PC-9 (cell line): ENCODE measurements at places on chromosomes 5 and 9. TPM values are rescaled to one million over a fixed set of nuclear protein-coding genes. Genes with fewer than 3 reads are reported as not detected.
A peak's percentile ranks its signal among the peaks of the same experiment; 100 is the strongest.

The GABRA1 gene
- not detected in 2 replicates for total RNA-seq

DNA sequence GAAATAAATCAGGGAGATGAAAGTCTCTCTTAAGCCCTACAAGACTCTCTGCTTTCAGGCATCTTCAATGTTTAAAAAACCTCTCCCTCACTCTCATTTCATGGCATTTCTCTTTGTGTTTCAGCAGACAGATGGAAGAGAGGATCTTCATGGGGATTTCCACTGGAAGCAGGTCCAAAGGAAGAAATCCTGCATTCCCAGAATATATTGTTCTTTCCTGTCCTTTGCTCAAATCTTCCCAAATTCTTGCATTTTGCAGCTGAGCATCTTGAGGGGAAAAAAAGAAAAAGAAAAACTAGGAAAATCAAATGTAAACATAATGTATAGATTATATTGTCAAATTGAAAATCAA is 382.2 kb downstream of the ENC1 start:
- DNase-seq: no peak
- H3K4me1 ChIP-seq: peaks cover 66% of the 10 kb centered on the region
- no peaks in the 10 kb centered on the region for H3K36me3 ChIP-seq
- peak overlapping the region; percentile 19; the same call in 1 of the 2 replicates for H3K4me3 ChIP-seq
- H3K27me3 ChIP-seq: no peaks in the 10 kb centered on the region

The WWC1 gene
- 79.5 and 97.7 TPM in 2 replicates for total RNA-seq

The C9orf50 gene
- 0.38 TPM in 1 of 2 replicates, not detected in the other for total RNA-seq

DNA sequence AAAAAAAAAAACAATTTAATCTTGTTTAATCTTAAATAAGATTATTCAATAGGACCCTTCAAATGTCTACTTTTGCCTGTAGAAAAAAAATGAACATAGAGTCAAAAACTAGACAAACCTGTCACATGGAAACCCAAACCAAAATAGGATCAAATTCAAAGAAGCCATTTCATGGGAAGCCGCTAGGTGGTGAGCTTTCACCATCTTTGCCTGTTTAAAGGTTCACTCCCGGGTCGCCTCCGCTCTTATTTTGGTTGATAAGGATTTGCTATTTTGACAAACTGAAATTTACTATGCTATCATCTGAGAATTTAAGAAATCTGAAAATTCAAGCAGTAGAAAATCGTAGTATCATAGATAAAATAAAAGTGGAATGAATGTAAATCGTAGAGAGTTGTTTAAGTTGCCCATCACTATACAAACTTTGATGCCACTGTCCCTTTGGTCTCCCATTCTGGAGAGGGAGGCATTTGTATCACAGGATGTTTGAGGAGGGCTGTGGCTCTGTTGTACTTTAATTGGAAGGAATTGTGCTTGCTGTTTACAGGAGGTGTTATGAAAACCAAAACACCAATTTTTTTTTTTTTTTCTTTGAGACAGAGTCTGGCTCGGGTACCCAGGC is 43.5 kb upstream of the DNAH5 start:
- H3K4me1 ChIP-seq: peaks cover 30% of the 10 kb centered on the region
- no peaks in the 10 kb centered on the region for H3K27me3 ChIP-seq
- H3K36me3 ChIP-seq: no peaks in the 10 kb centered on the region
- H3K27ac ChIP-seq: peak overlapping the region; percentile 25; the same call in 1 of the 2 replicates
- H3K4me3 ChIP-seq: no peak overlapping the region
